ENCODE measurements at places on chromosomes 5 and 9.

DNA sequence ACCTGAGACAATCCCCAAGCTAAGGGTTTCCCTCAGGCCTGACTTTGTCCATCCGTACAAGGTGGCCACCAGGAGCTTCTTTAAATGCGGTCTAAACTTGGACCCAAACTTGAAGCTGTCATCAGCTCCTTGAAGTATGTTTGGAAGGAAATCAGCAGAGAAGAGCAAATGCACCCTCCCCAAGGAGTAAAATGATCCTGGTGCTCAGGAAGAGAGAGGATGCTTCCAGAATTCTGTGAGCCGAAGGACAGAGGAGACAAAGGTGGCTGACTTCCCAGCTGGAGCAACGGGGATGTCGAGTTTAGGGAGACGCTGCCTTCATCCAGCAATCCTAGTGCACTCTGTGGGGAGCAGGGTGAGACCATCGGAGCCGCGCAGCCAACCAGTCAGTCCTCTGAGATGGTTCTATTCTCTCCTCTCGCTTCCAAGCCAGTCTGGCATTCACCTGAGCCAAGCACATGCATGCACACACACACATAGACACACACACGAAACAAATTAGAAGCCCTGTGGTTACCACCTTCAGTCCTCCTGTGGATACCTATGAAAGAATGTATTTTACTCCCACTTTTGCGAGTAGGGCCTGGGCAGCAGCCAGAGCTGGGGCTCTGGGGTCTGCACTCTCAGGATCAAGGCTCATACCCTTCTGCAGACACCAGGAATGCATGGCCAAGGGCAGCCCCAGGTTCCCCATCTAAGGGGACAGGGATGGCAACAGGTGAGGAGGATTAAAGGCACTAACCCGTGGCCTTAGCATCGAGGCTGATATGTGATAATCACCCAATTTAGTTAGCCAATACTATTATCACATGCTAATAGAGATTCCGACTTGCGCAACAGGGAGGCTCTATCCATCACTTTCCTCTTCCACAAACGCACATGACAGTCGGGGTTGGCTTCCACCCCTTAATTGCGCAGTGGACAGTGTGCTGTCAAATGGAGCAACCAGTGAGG lies 75.8 kb downstream of the GTF3C4 start:
- DNase-seq, result no peak

DNA sequence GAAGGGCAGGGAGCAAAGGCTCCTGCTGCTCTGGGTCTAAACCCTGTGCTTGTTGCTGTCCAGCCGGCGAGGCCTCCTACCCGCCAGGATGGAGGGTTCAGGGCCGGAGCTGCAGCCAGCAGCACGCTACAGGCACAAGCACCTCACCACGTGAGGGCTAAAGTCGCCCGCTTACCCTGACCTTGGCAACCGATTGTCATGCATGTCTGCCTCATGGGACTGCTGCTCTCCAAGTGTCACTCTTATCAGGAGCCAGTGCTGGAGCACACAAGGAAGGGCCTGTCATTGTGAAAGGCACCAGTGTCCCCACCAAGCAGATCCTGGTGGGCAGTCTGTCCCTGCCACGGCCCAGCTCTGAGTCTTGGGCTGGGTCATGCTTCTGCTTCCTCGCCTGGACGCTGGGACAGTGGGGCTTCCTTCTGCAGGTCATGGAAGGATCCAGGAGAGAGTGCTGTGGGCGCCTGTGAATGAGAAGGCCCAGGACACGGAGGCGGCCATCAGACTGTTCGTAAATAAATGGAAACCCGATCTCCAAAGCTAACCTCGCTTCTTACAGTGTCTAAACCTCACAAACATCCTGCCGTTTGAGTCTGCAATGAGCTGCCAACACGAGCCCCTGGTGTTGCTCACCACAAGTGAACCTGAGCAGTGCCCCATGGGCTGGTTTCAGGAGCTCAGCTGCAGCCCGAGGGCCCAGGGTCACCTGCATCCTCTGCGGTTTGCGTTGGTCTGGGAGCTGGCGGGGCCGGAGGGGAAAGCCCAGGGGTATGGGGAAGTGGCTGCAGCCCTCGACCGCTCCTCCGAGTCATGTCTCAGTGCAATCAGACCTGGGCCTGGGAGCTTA lies 58.2 kb upstream of the RXRA start:
- DNase-seq, result no peak

DNA sequence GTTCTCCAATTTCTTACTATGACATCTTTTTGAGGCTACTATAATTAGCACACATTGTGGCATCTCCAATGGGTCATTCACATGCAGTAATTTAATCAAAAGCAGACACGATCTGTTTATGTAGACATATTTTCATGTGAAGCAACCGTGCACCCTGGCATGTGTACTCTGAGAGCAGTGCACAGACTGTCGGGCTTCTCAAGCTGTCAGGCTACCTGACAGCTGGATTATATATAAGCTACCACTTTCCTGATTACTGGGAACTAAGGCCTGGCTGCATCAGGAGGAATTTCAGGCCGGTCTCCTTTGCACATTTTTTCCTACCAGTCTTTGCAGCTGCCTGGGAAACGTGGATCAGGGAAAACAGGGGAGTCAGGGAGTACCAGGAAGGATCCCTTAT lies 197.5 kb downstream of the MAPKAP1 start:
- DNase-seq, result no peak

DNA sequence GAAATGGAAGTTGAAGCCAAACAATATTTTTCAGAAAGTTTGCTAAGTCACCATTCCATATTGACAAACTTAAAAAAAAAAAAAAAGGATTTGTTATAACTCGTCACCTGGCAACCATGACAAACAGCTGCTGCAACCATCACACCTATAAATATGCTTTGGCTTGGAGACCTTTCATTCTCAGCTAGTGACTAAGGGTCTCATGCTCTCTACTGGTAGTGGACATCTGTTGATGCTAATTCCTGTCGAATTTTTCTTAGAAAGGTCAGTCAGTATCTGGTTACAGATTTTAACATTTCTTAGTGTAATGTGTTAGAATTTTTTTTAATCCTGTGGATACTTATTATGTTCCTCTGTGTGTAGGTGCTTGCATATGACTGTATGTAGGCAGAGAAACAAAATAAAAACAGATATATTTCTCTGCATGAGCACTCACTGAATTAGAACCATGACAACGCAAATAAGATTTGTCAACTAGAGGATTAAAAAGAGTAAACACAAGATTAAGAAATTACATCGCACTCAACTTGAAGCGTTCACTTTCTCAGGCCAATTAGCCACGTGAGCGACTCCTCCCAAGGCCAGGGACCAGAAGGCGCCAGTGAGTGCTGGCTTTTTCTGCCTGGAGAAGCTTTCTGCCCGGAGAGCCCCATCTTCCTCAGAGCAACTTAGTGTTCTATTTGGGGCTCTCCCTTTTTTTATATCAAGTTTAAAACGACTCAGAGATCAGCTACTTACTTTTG lies 27.0 kb upstream of the ZNF622 start:
- DNase-seq, result no peak

DNA sequence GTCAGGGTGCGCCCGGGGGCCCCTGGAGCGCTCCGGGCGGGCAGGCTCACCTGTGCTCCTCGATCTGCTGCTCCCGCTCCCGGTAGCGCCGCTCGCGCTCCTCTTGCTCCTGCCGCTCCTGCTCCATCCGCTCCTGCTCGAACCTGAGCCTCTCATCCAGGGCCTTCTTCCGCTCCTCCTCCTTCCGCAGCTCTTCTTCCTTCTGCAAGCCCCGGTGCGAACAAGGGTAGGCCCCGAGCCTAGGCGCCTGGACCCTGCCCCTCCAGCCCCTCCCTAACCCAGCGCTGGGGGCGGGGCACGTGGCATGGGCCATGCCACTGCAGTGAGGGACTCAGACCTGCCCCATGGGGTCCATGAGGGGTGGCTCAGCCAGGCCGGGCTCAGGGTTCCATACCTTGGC lies 6.6 kb downstream of the DBN1 start:
- no peak for DNase-seq

- DNase-seq, result no peak
Measured at GRCh38 chr5:37490931-37491330, 111.8 kb downstream of the WDR70 start.

DNA sequence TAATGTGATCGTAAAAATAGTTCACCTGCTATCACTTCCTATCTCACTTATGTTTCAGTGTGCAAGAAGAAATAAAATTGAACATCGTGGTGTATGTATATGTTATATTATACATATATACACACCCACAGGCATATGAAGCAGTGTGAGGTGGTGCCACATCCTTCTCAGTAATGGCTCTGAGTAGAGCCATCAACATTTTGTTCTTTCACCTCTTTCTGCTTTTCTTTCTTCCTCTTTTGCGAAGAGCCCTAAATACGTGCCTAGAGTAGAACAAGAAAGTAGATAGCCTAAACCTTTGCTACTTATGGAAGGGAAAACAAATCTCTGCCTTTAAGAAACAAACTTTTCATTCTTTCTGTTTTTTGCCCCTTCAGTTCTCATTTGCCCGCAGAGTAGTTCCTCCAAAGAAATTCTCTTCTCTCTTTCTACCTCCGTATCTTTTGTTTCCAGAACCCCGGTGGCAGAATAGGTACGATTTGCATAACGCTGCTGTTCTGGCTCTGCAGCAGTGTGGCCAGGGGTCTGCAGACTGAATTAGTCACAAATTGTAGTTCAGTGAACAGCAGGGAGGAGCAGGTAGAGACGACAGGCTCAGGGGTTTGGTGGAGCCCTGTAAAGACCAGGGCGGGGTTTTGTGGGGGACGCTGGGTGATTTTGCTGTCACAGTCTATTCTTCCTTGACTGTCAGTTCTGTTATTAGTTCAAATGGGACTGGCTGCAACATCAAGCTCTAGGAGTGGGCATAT lies 40.5 kb upstream of the PJA2 start:
- no peak for DNase-seq

DNA sequence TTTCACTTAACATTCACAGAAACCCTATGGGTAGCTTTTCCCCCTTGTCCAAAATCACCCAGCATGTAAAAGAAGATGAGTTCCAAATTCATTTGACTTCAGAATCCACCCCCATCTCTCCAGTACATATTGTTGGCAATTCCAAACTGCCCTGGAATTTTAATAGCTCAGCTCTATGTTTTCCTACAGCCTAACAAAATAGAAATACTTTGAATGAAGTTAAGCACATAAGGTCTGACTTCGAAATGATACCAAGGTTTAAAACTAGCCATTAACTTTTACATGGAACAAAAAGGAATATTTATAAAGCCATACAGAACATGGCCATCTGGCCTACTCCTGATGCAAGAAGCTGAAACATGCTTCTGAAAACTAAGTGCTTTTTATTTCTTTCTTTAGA lies 634.3 kb downstream of the PDE4D start:
- DNase-seq, result no peak

DNA sequence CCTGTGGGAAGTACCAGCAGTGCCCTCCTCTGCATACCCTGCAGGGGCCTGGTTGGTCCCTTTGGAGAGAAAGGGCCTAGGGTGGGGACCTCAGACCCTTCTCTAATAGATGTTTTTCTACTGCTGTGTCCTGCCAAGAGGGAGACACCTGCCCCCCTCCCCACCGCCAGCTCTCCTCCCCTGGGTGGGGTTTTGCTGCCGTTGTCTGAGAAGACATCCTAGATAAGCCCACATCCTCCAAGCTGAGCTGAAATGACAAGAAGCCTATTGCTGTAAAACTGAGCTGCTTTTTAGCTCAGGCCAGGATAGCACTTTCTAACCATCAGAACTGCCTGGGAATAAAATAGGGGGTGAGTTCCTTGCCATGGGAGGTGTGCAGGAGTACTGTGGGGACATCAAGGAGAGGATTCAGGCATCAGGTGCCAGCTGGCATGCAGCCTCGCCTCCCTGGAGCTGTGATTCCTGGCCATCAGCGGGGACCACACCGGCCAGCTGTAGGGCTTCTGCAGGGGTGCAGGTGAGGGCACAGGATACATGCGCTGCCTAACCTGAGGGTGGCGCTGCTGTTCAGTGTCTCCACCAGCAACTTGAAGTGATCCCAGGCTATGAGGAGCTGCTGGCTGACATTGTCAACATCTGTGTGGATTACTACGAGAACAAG lies 37.9 kb downstream of the CYFIP2 start:
- peak; percentile 17 for DNase-seq

DNA sequence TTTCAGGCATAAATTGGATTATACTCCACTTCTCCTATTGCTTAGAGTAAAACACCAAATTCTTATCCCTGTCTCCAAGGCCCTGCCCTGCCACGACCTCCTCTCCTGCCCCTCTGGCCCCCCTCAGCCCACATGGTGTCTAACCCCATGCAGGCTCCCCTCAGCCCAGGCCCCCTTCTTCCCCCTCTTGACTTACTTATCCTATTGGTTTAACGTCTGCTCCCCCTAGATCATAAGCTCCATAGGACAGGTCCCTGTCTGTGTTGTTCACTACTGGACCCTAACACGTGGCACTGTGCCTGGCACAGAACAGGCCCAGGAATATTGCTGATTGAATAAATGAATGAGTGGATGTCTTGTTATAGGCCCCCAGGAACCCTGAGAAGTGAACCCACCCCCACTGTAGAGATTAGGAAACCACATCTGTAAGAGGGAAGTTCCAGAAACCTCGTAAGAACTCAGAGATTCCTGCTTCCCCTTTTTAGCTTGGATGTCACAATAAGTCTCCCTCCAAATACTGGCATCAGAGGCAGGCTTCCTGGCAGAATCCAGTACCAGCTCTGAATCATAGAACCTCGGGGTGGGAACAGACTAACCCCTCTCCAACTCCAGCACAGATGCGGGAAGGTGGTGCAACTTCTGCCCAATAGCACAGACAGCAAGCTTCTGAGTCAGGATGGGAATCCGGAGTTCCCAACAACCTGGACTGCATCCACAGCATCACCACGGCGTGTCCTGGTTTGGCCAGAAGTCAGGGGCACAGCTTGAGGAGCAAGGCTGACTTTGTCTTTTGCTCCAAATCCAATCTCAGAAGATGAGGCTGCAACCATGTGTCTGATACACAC lies 31.5 kb downstream of the HRH2 start:
- no peak for DNase-seq

DNA sequence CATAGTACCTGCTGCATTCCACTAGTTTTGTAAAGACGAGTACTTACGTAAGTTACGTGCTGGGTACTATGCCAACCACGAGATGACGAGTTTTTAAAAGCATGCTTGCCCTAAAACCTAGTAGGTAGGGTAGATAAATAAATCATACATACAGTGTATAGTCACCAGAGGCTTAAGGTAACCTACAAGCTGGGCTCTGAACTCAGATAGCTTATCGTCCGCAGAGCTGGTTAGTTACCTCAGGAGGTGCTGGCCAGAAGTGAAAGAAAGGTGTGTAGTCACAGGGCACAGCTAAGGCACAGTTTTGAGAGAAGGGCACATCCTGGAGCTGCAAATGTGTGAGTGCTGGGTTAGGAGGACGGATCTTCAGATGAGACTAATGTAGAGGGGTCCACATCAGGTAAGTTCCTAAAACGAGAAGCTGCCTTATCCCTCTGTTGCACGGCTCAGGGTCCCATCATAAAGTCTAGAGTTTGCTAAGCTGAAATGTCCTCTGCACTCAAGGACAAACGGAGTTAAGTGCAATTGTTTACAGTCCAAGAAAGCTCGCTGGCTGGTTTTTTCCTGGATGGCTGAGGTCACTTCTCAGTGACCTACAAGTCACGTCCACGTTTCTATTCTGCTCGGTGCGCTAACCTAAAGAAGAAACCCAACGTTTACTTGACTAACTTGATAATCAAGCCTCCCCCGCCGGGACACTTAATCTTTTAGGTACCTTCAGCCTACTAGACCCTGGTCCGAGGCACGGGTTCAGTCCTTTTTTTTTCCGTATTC lies 1.1 kb upstream of the SNX24 start:
- DNase-seq, result no peak
